ENCODE measurements at places on chromosomes 3 and 15.

GRCh38 chr15:82174471-82175235 is 87.9 kb downstream of the EFL1 start:
- DNase-seq = no peak

- no peak for DNase-seq
Measured at GRCh38 chr3:188349933-188350332, 196.0 kb downstream of the LPP start.

DNA sequence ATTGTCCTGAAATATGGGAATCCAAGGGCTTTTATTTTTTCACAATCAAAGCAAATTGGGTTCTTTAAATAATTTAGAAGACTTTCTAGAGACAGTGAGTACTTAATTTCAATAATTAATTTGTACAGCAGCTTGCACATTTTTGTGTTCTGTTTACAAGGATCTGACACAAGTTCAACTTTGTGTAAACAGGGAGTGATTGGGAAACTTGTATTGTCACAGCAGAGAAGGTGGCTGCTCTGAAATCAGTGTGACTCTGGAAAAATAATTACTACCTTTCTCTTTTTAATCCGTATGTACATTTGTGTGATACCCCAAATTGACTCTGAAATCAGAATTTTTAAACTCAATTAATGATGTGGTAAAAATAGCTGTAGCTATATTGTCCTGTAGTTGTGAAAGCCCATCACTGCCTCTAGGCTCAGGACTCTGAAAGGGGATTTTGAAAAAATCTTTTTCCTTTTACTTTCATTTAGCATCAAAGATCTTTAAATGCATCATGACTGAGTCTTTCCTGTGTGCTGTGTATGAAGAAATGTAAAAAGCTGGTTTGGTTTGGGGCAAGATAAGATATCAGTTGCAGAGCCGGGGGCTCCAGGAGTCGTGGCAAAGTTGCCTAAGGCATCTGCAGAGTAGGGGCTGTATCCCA is 45.1 kb downstream of the MFSD1 start:
- DNase-seq = no peak

DNA sequence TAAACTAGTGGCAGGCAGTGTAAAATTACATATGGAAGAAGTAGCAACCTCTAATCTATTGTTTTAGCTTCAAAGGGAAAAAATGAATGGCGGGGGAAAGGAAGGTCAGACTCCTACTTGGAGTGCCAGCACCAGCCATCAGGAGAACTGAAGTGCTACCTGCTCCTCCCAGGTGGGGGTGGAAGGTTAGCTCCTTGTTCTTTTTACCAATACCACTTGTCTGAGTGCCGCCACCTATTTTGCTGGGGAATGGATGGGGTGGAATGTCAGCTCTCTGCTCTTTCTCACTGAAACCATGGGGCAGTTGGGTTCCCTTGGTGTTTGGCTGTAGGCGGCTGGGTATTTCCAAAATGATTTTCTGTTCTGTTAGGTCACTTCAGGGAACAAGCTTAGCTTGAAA is 428.7 kb upstream of the EPHA3 start:
- no peak for DNase-seq

DNA sequence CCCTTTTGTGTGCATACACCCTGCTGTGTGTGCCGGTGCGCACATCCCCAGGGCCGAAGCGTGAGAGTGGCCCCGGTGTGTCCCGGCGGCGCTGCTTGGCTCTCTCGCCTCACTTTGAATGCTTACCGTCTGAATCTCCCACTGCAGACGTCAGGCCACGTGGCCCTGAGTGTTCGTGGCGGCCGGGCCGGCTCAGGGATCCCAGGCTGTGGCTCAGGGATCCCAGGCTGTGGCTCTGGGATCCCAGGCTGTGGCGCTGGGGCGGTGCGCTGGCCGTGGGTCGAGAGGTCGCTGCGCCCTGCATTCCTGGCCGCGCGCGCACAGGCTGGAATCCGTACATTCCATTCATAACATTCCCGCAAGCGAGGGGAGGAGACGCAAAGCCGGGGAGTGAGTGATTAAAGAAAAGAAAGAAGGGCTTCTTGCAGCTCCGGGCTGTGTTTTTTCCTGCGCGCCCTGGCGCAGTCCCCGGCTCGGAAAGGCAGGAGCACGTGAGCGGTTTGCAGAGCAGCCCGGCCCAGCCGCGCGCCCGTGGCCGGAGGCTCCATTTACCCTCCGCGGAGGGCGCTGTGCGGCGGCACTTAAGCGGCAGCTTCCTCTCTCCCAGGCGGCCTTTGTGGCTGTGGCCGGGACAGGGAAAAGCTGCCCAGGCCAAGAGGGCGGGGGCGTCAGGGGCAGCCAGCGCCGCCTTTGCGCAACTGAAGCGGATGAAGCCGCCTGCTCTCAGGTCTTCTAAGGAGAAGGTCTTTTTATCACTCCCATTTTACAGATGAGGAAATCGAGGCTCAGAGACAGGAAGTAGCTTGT is 87.0 kb upstream of the ALDH1L1 start:
- no peak for DNase-seq

GRCh38 chr3:79027593-79027992 is 740.2 kb downstream of the ROBO1 start:
- no peak for DNase-seq

DNA sequence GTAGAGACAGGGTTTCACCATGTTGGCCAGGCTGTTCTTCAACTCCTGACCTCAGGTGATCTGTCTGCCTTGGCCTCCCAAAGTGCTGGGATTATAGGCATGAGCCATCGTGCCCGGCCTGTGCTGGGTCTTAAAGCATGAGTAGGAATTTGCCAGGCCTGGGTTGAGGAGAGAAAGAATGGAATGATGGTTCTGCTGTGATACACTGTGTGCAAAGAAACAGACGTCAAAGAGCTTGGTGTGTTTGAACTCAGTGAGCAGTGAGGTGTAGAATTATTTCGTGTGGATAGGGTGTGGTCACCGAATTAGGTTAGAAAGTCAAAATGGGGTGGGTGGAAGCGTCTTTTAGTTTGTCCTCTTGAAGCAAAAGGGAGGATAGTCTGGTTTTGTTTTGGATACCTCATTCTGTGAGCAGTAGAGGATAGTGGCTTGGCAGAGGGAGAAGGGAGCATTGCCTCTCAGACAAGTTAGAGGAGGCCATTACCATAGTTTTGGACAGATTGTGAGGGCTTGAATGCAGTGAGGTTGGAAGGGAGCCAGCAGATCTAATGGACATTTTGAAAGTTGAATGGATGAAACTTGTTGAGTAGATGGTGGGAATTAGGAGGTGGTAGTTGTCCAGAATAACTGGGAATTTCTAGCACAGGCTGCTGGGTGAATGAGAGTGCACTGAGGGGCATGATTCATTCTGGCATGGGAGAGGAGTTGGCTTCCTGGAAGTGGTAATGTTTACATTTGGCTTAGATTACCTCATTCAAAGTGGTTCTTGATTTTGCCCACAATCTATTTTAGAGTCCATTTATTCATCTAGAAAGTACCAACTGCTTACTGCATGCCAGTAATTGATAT is 27.2 kb downstream of the AKAP13 start:
- DNase-seq = no peak

DNA sequence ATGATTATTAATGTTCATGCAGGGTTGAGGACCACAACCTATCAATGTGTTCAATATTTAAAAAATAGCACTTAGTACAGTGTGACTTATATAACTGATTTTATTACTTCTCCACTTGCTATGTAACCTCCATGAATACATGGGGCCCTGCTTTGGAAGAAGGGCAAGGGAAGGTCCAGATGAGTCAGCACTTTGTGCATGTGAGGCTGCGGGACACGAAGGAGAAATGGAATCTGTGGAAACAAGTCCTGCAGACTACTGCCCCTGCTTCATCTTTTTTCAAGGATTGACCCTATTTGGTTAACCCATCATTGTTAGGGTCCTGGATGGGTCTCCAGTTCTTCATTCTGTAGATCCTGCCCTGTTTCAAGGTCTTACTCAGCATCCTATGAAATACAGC is 1.6 kb downstream of the NXPE3 start:
- no peak for DNase-seq

- DNase-seq = no peak
Measured at GRCh38 chr15:83898361-83898760, 244.4 kb downstream of the ADAMTSL3 start.

DNA sequence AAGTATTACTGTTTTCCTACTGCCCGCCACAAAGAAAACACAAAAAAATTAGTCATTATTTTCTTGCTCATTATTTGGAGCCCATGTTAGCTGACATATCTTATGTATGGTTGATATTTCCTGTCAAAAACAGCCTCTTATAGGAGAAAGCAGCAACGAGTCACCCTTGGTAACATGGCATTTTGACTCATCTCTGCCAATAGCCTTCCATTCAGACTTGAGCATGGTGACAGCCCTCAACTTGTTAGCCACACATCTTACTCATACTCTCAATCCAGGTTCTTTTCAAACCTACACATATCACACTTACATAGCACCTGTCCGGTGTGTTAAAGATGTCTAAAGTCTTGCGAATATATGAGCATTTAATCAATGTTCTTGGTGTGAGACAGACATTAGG is 109.4 kb upstream of the SAMMSON start:
- DNase-seq = no peak

Data from C1 segment of cervical spinal cord (tissue), 14 donors.